ENCODE measurements at places on chromosomes 11 and 22. TPM values are rescaled to one million over a fixed set of nuclear protein-coding genes. Genes with fewer than 3 reads are reported as not detected.

DNA sequence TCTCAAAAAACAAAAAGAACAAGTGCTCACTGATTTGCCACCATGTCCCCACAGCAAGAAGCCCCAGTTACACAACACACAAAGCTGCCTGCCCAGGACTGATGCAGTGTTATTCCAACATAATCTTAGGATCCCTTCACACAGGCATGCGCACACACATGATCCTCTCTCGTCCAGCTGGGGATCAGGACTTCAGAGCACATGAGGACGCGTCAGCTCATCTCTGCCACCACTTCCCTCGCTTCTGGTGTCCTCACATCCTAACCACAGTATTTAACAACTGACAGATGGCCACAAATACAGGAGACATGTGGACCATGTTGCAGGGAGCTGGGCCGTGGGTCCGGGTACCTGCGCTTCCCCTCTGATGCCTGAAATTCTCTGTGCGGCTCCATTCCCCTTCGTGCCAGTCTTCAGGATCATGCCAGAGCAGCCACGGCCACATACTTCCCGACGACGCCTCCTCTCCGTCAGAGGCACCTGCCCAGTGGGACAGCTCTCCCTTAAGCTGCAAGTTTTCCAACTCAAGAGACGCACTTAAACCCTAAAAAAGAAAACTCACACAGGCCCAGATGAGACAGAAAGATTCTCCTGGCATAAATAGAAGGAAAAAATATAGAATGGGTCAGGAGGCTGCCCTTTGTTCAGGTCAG is 68.3 kb downstream of the PACSIN2 start:
- no peak for DNase-seq

DNA sequence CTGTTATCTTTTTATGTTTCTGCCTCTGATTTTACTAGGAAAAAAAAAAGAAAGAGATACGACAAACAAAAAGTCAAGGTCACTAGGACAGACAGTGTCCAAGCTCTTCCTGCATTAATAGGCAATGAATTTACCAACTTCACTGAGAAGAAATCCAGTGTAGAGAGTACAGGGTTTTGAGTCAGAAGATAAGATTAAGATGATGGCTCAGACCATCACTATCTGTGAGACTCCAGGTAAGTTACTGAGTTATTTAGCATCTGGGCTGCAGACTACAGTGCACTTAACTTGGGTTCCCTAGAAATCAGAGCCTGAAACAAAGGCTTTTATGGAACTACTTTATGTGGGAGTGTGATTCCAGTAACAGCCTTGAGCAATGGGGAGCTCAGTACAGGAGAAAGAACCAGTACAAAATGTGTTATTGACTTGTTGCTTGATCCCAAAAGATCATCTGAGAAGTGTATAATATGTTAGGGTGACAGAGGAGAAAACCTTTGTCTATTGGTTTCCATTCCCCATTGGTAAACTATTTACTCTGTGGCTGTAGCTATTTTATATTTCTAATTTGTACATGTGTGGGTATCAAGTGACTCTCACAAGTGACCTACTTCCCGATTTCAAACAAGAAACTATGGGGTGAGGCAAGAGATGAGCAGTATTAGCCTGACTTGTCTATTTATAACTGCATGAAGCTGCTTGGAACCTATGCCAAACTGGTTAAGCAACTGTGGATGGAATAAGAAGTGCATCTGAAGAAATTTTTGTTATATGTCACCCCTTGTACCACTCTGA is 395.8 kb downstream of the RAB38 start:
- DNase-seq, result no peak

- DNase-seq, result no peak
These were observed 8.4 kb upstream of the NLRX1 start for GRCh38 chr11:119160151-119160550.

GRCh38 chr22:49577168-49578060 is 250.3 kb downstream of the BRD1 start:
- no peak for DNase-seq

GRCh38 chr22:46846150-46846831 is 83.8 kb downstream of the TBC1D22A start:
- DNase-seq, result no peak

- DNase-seq, result no peak
These were observed 79.5 kb downstream of the HORMAD2 start for GRCh38 chr22:30159561-30160353.

- DNase-seq, result no peak
These were observed 28.4 kb downstream of the YAP1 start for GRCh38 chr11:102138670-102139069.

The RFPL2 gene
- total RNA-seq, result not detected

The TRAPPC4 gene
- 97.2 TPM for total RNA-seq

- DNase-seq, result no peak
These were observed 354.1 kb downstream of the NTM start for GRCh38 chr11:131724436-131724975.

DNA sequence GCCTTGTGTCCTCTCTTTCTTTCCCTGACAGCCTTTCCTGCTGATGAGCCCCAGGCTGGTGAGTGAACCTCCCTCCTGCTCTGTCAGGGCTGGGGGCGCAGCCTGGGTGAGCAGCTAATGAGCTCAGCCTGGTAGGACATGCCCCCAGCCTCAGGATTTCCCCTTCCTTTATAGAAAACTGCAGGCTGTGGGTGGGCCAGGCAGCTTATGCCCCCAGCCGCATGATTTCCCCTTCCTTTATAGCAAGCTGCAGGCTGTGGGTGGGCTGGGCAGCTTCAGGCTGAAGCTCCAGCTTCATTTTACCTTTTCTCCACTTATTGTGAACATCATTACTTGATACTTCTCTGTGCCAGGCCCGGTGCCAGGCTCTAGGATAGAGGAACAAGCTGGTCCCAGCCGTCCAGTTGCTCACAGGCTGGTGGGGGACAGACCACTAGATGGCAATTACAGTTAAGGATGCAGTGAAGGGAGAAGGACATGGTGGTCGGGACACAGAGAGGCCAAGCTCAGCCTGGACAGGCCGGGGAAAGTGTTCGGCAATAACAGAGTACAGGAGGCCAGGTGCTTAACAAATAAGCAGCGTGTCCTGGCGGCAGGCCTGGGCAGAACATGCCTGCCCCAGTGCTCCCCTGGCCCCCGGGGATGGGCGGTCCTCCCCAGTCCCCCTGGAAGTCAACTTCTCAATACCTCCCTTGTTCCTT is 5.3 kb downstream of the LGALS12 start:
- no peak for DNase-seq

GRCh38 chr22:23278883-23279675 is 98.8 kb downstream of the BCR start:
- no peak for DNase-seq

The GSTT2B gene
- total RNA-seq, result 5.7 TPM

All from GM23338 (cell line).